ENCODE measurements at places on chromosomes 3 and 15.

GRCh38 chr3:133209871-133210550 is 171.8 kb downstream of the TMEM108 start:
- DNase-seq, result no peak

DNA sequence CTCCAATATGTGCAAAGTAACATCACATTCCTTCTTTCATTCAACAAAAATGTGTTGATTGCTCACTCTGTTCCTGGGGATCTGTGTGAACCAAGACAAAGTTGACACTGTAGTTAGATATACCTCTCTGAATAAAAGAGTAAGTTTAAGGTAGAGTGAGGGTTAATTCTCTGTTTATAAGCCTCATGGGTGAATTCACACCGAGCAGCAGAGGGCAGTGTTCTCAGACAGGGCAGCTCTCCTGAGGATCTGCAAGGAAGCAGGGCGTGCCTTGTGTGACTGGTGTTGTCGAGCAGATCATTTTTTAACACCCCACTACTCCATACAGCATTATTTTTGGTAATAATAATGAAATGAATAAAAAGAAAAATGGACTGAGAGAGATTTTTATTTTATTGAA is 34.4 kb downstream of the PAQR9 start:
- peak; percentile 25 for DNase-seq

DNA sequence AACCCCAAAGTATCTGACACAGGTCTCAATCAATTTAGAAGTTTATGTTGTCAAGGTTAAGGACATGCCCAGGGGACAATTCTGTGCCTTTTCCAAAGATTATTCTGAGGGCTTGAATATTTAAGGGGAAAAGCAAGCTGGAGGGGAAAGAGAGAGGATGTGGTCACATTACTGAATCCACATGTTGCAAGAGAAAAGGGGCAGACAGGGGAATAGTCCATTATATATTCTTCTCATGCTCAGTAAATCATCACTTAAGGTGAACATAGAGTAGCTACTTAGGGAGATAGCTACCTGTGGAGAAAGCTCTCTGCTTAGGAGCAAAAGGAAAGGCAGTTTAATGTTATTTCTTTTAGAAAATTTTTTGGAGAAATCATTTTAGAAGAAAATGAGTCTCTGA is 751.6 kb downstream of the SI start:
- DNase-seq, result no peak

DNA sequence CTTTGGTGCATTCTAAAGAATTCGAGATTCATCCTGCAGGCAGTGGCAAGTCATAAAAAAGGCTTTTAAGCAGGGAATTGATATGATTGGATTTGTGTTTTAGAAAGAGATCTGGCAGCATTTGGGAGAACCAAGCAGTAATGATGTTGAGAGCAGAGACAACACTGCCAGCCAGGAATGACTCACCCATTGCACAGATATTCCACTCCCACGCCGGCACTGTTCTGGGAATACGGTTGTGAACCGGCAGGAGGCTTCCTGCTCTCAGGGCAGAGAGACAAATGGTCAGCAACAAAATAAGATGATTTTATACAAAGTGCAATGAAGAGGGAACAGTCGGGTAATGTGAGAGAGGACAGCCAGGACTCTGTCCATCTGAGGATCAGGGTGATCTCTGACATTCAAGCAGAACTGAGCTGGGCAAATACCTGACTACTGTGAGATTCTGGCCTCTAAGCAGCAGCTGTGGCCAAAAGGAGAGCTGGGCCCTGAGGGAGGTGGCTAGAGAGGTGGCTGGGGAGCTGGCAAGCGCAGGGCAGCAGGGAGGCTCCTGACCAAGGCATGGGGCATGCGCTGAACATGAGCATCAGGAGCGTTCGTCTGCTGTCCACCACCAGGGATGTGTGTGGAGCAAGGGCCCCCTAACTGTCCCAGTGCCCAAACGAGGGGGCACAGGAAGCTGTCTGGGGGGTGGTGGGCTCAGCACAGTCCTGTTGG is 56.1 kb upstream of the PLXNA1 start:
- DNase-seq, result no peak

GRCh38 chr3:19506171-19506570 is 357.9 kb downstream of the KCNH8 start:
- no peak for DNase-seq

DNA sequence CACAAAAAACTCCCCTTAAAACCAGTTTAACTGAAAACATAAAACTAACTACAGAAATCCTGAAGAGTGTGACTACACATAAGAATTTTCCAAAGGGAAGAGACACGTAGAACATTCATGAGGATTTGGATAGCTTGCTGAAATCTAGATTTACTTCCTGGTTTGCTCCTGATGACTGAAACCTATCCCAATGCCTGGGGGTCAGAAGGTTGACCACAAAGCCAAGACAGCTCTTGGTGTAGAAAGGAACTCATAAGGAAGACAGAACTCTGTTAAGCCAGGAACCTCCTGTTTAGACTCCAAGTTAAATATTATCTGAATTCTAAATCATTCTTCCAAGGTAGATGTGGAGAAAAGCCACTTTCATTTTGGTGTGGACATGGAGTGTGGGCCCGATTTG is 92.8 kb downstream of the TFG start:
- DNase-seq, result no peak

DNA sequence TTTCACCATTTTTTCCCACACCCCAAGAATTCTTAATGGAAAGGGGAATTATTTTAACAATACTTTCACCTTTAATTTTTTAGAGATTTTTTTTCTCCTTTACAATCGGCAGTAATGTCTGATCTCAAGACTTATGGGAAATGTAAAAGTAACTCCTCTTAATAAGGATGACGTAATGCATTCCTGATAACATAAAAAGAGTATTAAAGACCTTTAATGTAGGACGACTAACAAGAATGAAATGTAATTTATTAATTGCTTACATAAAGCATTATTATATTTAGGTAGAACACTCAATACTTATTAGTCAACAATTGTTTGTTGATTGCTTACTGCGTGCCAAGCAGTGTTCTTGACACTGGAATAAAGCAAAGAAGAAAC is 416.8 kb upstream of the NAALADL2 start:
- no peak for DNase-seq

GRCh38 chr15:56325186-56325585 is 40.0 kb upstream of the TEX9 start:
- DNase-seq, result no peak

- DNase-seq, result no peak
These were observed 216.3 kb downstream of the IGSF11 start for GRCh38 chr3:118818386-118818785.

- DNase-seq, result no peak
These were observed 39.5 kb downstream of the GOLGA6A start for GRCh38 chr15:74042603-74043424.

DNA sequence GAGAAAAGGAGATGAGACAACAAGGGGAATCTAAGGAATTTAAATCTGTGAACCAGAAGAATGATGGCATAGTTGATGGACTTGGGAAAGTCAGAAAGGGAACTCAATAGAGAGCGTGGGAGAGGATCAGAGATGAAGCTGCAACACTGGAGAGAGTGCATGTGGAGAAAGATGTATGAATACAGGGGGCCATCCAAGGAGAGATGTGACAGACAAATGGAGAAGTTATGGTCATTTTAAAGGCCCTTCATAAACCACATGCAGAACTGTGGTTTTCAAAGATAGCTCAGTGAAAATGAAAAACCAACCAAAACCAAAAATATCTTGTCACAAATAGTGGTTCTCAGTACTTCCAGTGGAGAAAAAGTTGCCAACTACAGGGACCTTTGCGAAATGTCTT is 265.2 kb downstream of the SUCLG2 start:
- DNase-seq, result no peak

DNA sequence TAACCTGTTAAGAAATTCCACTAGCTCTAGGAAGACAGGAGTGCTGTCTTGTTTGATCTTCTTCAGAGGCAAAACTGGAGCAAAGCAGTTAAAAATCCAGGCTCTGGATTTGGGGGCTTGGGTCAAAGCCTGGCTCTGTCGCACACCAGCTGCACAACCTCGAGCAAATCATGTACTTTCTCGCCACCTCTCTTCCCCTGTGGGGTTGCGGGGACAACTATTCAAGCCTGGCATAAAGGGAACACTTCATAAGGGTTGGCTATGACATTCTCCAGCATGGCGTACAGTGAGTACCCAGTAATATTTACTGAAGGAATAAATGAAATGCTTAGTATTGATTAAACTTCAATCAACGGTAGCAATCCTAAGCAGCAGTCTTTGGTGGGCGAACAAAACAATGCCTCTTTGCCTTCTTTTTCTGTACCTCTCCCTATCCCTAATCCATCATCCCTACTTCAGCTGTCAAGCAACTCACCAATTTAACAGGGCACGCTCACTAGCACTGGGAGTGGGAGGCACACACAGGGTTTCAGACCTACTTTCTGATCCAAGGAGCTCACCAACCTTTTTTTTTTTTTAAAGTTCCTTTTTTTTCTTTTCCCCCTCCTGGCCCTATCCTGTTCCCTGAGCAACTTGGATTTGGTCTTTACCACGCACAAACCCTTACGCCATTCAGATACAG is 33.0 kb downstream of the GNB5 start:
- no peak for DNase-seq

GRCh38 chr15:62390791-62391640 is 225.9 kb upstream of the C2CD4B start:
- DNase-seq, result peak; percentile 29

- DNase-seq, result no peak
These were observed 560.8 kb downstream of the OCA2 start for GRCh38 chr15:27538325-27538724.

DNA sequence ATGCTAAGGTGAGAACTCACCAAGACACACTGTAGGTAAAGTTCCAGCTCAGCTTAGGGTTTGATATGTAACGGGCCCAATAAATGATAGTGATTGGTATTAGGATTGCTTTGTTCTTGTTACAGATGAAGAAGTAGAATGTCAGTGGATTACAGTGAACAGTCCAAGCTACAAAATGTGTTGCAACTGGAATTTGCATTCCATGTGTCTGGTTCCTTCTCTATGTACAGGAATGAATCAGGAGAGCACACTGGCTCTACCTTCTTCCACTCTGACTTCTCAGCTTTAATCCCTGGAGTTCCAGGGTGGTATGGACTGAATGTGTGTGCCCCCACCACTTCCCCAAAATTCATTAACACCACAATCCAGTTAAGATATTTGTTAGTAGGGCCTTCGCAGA is 730.4 kb upstream of the CFAP20DC start:
- no peak for DNase-seq

GRCh38 chr3:143586576-143586975 is 261.7 kb downstream of the SLC9A9 start:
- no peak for DNase-seq

DNA sequence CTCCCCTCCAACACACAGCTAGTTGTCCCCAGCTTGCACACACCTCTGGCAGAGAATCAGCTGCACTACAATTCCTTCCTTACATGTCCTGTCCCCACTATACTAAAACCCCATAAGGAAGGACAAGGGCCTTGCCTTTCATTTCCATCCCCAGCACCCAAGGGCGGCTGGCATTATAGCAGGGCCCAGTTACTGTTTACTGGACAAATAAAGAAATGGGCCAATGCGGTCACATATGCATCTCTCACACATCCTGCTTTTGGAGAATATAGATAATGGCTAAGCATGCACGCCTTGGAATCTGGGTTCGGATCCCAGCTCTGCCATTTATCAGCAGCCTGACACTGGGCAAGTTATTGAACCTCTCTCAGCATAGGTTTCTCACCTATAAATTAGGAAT is 99.1 kb downstream of the DAPK2 start:
- no peak for DNase-seq

DNA sequence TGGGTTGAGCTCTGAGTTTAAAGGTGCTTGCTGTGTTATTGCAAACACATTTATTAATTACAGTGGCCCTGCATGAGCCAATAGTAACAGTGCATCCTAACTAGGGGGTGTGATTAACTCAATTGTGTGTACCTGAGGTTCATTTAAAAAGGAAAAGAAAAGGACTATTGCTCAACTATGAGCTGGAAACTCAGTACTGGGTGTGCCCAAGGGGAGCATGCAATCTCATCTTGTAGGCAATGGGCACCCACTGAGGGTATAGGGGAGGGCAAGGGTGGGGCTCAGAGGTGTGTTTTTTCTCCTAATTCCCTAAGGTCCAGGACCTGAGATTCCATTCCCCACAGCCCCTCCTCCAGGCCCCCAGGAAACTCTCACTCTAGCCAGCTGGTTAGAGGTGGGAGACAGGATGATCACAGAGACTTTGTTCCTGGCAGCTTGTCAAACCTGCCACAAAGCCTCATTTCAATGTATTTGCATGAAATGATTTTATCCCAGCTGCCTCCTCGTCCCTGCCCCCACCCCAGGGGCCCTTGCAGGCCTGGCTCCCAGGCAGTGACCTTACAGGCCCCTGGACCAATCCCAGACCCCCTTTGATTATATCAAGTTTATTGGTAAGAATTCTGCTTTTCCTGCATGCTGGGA is 220.7 kb downstream of the TBC1D2B start:
- no peak for DNase-seq

DNA sequence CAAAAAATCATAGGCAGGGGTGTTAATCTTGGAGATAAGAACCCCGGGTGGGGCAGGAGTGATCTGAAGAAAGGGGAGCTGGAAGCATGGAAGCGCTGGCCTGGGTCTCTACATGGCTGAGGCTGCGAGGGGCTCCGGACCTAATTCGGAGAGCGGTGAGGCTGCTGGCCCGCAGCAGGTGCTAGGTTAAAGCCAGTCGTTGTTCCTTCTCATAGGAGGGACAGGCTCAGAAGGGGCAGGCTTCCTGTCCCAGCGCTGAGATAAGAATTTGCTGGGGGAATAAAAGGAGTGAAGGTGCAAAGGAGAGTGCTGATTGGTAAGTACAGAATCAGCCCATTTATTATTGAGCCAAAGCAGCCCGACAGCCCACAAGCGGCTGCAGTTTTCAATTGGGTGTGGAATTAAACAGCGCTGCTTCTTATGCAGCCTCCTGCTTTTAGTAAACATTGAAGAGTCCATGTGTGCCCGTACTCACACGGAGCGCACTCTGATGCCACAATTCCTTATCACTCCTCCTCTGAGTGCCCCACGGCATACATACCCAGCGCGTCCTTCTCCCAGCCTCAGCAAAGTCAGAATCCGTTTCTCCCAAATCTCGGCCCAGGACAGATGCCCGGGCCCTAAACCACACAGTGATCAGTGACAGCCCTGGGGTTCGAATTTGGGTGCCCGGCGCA is 17.1 kb downstream of the CHST13 start:
- DNase-seq, result no peak

GRCh38 chr15:50262533-50262932 is 3.0 kb downstream of the HDC start:
- no peak for DNase-seq

DNA sequence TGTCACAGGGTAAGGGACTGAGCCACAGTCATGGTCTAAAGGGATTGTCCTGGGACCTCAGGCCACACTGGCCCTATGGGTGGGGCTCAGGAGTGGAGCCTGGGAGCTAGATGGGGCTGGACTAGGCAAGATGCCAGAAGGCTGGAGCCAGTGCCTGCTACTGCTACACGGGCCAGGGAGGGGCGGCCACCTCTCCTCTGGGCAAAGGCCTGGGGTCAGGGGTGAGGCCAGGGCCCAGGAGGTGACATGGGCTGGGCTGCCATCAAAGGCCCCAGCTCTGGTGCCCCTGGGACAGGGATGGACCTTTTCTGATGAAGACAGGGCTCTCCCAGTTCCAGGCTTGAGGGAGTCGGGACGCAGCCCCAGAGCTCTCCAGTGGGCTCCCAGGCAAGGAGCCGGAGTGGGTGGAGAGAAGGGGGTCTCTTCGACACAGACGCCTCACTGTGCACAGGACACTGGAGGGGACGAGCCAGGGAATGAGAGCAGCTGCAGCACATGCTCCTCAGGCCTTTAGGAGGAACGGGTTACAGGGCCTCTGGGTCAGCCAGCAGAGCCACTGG is 62.1 kb upstream of the IQSEC1 start:
- no peak for DNase-seq
